ENCODE measurements at places on chromosomes 12 and 14.

GRCh38 chr12:10497602-10498001 is 8.1 kb upstream of the EIF2S3B start:
- no peak for DNase-seq

- no peak for DNase-seq
Measured at GRCh38 chr14:65164068-65164824, 61.9 kb upstream of the MAX start.

DNA sequence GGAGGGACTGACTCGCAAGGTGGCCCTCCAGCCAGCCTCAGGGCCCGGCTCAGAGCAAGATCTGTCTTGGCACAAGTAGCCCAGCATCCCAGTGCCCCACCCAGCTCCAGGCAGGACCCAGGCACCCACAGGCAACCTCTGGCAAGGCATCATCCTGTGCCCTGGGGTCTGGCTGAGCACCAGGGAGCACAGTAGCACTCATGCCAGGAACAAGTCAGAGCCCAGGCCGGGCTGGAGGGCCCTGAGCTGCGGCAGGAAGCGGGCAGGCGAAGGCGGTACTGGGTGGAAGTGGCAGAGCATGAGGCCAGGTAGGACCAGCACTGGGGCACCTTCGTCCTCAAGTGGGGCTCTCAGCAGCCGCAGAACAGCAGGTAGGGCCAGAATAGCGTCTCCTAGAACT is 5.2 kb upstream of the DIO3 start:
- no peak for DNase-seq

DNA sequence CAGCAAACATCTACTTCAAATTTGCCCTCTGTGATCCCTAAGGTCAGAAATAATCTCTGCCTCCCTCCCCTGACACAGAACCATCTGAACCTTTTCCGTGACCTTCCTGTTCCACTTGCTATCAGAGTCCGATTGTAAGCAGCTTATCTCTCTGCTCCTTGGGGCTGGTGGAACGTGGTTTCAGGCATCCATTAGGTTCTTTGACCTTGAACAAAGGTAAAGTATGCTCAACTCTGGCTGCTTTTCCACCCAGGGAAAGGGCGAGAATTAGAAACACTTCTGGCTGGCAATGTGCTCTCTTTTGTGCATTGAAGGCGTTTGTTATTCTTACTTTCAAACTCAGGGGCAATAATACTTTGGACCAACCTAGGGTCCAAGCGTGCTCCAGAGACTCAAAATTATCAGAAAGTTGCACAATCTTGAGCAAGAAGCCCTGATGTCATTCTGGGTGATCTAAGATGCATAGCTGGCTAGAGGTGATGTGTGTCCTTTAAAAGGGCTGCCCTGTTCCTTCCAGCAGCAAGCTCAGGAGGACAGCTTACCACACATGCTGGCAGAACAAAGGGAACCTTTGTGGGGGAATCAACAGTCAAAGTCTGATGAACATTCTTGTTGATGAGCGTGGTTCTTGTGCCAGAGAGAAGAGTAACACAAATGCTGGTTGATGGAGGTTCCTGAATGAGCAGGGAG is 29.8 kb downstream of the ADGRD1 start:
- no peak for DNase-seq

GRCh38 chr14:23725980-23726710 is 90.0 kb downstream of the DHRS2 start:
- DNase-seq = no peak

DNA sequence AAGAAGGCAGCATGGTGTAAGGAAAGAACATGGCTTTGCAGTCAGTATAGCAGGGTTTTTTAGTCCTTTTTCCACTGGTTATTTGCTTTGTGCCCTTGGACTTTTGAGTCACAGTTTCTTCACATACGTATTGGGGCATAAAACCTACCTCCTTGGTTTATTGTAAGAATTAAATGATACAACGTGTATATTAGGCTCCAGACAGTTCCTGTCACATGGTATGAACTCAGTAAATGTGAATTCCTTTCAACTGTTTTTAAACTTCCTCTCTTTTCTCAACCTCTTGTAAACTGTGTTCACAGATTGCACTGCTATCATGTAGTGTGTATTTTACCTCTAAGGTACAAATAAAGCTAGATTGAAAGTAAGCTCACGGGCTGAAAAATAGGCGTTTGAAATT is 29.5 kb downstream of the MSRB3 start:
- no peak for DNase-seq

- no peak for DNase-seq
Measured at GRCh38 chr12:69066492-69067373, 133.8 kb upstream of the CPM start.

GRCh38 chr14:50887476-50887875 is 15.6 kb downstream of the ABHD12B start:
- no peak for DNase-seq

- DNase-seq = no peak
Measured at GRCh38 chr12:124713436-124714082, 146.1 kb upstream of the NCOR2 start.

DNA sequence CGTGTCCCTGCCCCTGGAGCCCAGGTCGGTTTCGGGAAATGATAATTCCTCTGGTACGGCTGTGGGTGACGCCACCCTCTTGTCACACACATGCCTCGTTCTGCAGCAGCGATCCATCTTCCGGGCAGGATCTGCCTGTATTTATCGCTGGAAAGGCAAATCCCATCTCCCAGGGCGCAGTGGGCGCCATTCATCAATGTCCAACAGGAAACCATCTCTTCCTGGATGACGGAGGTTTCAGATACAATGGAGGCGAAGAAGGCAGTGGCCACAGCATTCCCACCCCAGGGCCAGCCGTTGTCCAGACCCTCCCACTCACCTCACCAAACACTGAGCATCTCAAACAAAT is 74.2 kb downstream of the NOC4L start:
- no peak for DNase-seq

DNA sequence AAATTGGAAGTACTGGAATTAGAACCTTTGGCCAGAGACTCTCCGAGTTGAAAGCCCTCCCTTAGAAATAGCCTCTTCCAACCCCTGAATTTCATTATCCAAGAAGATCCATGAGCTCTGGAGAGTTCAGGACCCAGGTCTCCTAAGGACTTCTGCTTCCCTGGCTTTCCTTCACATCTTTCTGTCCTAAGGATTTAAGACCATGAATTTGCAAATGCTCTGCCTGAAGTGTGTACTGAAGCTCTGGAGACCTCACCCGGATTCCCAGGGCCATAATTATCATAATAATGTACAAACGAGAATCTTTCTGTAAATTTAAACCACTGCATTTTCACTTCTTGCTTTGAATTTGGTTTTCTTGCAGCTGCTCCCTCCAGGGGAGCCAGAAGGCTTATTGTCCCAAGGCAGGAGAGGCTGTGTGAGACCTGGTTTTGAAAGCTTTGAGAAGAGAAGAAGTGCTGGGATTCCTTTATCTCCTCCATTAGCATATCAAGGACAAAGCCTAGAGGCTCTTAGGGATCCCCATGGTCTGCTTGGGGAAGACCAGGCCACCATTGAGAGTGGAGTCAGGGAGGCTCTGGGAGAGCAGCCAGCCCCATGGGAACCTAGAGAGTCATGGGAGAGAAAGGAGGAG is 41.1 kb downstream of the GLRX5 start:
- no peak for DNase-seq

- no peak for DNase-seq
Measured at GRCh38 chr12:25207411-25207810, 12.4 kb downstream of the ETFRF1 start.

DNA sequence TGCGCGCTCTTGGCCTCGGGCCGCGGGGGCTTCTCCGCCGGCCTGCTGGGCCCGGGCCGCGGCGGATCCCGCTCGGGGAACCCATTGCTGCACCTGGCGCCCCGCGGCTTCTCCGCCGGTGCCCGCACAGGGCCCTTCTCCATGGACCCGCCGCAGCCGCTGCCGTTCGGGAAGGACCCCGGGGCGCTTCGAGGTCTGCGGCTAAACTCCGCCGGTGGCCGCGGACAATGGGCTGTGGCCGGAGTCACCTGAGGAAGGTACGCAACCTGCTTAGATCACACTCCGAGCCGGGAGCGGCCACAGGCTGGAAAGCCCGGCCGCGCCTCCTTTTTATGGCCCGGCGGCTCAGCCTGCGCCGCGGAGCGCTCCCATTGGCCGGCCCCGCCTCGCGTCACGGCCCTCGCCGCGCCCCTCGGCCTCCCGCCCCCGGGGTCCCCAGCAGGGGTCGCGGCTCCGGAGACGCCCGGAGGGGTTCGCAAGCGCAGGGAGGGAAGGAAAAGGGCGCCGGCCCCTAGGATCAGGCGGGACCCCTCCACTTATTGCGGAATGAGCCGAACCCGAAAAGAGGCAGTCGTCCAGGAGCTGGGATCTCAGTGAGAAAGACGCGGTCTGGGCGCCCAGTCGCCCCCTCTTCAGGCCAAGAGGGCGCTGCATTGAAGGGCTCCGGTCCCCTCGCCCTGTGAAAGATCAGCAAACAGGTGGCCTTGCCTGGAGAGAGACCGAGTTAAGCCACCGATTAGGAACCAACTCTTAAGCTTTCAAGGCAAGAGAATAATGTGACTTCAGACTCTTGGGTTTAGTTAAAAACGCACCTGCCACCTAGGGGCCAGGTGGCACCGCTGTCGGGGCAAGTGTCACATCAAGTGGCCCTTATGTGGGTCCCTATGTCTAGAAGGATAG is at the start of gene GCH1:
TSS of gene GCH1 (minus strand) at position 306 of the 900 bp plus-strand sequence. CDS start at position 143, 163 bp downstream.
- DNase-seq = peak; percentile 65

DNA sequence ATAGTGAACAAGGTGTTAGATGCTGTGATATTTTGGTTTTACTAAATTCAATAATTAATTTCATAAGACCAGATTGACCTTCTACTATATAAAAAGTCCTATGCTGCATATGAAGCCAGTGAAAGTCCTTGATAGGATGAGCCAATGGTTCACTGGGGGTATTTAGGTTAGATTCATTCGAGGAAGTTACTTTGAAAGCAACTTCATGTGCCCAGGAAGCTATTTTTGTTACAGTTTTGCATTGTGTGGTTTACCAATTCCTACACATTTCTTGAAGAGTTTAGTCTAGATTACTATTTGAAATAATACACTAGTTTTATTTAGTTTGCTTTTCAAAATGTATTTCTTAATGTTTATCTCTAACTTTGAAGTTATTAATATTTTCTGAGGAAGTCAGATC is 58.5 kb upstream of the RMST start:
- DNase-seq = no peak

DNA sequence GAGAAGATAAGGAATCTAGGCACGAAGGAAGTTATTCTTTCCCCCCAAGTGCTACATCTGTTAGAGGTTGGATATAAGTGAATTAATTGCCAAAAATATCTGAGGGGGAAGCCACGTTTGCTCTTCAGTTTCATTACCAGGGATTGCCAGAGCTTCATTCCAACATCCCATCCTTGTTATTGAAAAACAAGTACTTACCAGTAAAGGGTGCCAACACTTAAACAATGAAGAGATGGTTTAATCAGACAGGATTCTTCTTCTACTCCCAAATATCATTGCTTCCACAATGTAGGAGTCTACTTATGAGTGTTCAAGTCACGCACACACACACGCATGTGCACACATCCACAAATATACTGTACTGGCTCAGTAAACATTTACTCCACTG is 312.4 kb downstream of the RPAP3 start:
- DNase-seq = no peak

GRCh38 chr12:64480148-64480547 is 28.2 kb downstream of the TBK1 start:
- DNase-seq = no peak

GRCh38 chr14:26966908-26967307 is 369.1 kb upstream of the NOVA1 start:
- DNase-seq = no peak

GRCh38 chr12:5345534-5345933 is 86.4 kb upstream of the NTF3 start:
- no peak for DNase-seq

- DNase-seq = no peak
Measured at GRCh38 chr12:122867691-122868461, 28.0 kb downstream of the VPS37B start.

DNA sequence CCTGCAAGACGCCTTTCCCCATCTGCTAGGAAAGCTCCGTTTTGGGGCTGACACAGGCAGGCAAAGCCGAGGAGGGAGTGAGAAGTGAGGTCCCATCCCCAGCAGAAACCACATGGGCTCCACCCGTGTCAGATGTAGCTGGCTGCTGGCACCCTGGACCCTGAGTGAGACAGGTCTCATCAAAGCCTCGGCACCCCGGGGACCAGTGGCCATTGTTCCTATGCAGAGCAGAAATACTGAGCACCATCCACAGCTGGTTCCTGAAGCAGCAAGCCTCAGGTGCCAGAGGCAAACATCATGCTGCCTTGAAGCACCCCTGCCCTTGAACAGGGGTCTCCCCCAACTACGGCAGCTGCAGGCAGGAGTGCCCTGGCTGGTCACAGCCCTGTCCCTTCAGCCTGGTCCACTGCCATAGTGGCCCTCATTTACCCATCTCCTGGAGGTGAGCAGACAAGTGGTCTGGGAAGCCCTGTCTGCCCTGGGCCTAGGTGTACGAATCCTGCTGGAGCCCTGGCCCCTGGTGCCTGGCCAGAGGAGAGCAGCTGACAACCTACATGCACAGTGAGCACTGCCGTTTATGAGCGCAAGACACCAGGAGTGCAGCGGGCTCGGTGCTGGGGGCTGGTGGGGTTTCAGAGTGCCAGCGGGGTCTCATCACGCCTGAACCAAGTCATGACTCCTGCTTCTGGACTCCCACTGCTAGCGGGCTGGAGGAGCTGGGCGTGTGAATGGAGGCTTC is 289.8 kb upstream of the RTL1 start:
- DNase-seq = no peak

DNA sequence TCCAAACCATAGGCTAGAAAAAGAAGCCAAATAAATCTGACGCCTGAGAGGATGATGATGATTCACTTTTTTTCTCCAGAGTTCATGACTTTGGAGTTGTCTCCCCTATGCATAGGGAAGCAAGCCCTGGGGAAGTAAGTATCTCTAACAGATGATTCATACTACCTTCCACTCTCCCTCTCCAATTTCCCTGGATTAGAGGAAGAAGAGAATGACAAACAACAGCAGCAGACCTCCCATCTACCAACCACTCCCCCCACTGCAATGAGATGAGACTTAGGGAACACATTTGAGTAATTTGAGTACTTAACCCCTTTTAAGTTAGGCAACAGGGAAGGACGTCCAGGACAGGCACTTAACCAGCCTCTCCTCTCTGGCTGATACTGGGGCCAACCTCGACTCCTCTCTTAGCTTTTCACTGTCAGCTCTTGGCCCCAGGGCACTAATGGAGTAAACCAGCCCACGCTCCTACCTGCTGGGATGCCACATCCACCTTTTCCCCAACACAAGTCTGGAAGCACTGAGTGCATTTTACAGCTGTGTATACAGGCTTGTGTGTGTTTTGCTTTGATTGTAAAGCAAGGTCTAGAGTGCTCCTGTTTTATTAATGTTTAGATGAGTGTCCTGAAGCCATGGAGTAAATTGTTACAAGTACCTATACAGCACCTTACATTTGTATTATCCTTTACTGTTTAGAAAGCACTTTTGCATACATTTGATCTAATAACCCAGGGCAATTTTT is 180.7 kb downstream of the PHLDA1 start:
- DNase-seq = no peak

DNA sequence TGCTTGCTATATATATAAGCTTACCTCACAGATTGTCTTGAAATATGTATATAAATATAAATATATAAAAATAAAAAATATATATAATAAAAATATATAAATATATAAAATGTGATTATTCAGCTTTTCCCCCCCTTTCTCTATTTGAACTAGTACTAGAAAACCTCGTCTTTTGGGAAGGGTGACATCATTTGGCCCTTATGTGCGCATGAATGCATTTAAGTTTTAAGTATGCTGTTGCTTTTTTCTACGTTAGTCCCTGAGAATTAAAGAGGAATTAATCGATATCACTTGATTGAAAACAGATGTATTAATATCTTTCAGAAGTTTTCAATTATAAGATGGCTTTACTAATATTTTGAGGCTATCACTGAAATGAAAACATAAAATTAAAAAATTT is 69.9 kb downstream of the RAD51B start:
- no peak for DNase-seq

Data from hypothalamus (tissue), 51 donors.